ENCODE measurements at places on chromosomes 3 and 15. TPM values are rescaled to one million over a fixed set of nuclear protein-coding genes. Genes with fewer than 3 reads are reported as not detected.

- H3K27ac ChIP-seq: no peak overlapping the region
- no peaks in the 10 kb centered on the region for H3K4me1 ChIP-seq
- DNase-seq: no peak
- H3K4me3 ChIP-seq: no peak overlapping the region
- H3K27me3 ChIP-seq: peaks cover 2% of the 10 kb centered on the region
Measured at GRCh38 chr3:36714343-36715086, 49.8 kb downstream of the DCLK3 start.

DNA sequence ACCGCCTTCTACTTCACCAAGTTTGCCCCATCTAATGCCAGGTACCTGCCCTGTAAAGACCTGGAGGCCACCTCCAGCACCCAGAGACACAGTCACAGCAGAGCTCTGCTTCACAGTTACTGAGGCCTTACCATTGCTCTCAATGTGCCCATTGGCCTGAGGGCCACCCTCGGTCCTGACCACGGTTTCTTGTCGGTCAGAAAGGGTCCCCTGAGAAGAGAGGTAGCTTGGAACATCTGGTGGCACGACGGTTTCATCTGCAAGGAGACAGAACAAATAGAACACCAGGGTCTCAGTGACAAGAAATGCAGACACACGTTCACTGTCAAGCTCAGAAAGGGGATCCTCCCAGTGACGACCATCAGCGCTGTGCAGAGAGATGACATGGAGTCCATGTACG is 118.7 kb downstream of the LRIG1 start:
- DNase-seq: no peak
- no peaks in the 10 kb centered on the region for H3K27me3 ChIP-seq
- H3K36me3 ChIP-seq: peaks cover 86% of the 10 kb centered on the region

- H3K36me3 ChIP-seq: no peaks in the 10 kb centered on the region
- no peaks in the 10 kb centered on the region for H3K4me1 ChIP-seq
- H3K4me3 ChIP-seq: no peak overlapping the region
- H3K27me3 ChIP-seq: peaks cover 1% of the 10 kb centered on the region
Measured at GRCh38 chr3:194960446-194961032, 274.9 kb downstream of the FAM43A start.

GRCh38 chr3:142353571-142353970 is 94.3 kb downstream of the XRN1 start:
- no peak overlapping the region for H3K4me3 ChIP-seq
- H3K36me3 ChIP-seq: peaks cover 54% of the 10 kb centered on the region
- H3K4me1 ChIP-seq: no peaks in the 10 kb centered on the region
- no peak for DNase-seq
- H3K27ac ChIP-seq: no peak overlapping the region

DNA sequence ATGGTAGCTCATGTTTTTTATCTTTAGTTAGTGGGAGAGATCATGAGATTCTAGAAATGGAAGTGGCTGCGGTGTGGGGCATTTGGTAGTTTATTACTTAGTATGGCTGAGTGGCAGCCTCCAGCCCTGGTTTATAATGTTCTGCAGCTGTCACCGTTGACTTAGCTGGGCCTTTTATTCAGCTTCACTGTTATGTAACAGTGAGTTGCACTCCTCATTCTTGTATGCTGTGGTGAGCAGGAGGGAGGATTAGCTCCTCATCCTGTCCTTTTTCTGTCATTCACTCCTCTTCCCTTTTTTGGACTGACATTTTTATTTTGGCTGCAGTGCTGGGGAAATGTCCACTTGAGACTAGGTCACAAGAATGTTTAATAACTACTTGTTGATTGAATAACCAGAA is 29.5 kb downstream of the RAD54L2 start:
- no peak overlapping the region for H3K4me3 ChIP-seq
- peaks cover 10% of the 10 kb centered on the region for H3K4me1 ChIP-seq
- H3K27me3 ChIP-seq: no peaks in the 10 kb centered on the region
- DNase-seq: no peak

DNA sequence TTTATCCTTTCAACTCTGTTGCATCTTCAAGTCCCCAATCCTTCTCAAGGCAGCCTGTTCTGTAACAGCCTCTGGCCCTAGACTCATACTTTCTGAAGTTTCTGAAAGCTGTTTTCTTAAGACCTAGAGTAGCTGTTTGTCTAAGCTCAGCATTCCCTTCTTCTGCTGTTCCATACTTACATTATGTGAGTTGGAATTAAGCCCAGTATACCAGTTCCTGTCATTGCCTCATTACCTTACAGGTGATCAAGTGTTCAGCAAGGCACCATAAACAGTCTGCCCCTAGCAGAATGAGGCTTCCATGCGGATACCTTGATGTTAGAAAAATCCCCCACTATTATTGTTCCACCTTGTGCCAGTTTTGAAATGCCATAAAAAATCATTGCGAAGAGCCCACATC is 180.6 kb downstream of the PLCL2 start:
- no peak overlapping the region for H3K4me3 ChIP-seq
- no peak for DNase-seq
- H3K4me1 ChIP-seq: peaks cover 11% of the 10 kb centered on the region
- peaks cover 45% of the 10 kb centered on the region for H3K36me3 ChIP-seq

DNA sequence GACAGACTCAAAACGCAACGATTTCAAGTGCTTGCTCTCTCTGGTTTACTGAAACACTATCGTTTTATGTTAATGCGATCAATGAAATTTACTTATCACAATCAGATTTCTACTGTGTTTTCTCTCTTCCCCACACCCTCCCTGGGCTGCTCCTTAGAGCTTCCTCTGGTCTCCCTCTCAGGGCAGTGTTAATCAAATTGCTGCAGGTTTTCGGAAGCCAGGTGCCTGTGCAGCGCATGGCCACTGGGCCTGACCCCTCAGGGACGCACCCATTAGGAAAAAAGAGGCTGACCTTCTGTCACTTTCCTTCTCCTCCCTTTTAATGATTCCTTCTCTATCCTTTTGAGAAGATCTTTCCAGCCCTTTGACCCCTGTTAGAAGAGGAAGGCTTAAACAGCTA is 134.5 kb upstream of the ONECUT1 start:
- H3K27ac ChIP-seq: no peak overlapping the region
- no peaks in the 10 kb centered on the region for H3K36me3 ChIP-seq
- H3K4me3 ChIP-seq: no peak overlapping the region
- H3K4me1 ChIP-seq: no peaks in the 10 kb centered on the region
- peaks cover 1% of the 10 kb centered on the region for H3K27me3 ChIP-seq

DNA sequence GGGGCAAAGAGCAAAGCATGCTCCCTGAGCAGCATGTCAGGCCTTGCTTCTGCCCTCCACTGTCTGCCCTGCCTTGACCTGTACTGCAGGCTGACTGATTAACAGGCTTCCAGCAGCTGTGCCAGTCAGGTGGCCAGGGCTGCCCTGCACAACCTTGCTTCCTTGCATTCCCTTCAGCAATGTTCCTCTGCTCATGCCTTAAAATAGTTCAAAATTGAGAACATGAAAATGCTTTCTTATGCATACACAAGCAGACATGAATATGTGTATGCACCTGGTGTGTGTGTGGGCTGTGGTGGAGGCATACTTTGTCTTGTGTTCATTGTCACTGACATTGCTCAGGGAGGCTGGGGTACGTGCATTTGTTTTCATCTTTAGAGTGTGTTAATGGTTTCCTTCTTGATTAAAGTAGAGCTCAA is 1.2 kb upstream of the SLC22A13 start:
- no peak overlapping the region for H3K4me3 ChIP-seq
- H3K4me1 ChIP-seq: peaks cover 15% of the 10 kb centered on the region
- H3K36me3 ChIP-seq: peaks cover 8% of the 10 kb centered on the region
- no peaks in the 10 kb centered on the region for H3K27me3 ChIP-seq
- H3K27ac ChIP-seq: no peak overlapping the region
- DNase-seq: no peak

GABRR3 gene
- total RNA-seq: 0.05 TPM

ARMC8 gene
- 46.0 TPM for total RNA-seq

LRTM1 gene
- not detected for total RNA-seq

UROC1 gene
- total RNA-seq: not detected

GOLGA6L7 gene
- total RNA-seq: not detected

PIERCE2 gene
- total RNA-seq: not detected

SAXO2 gene
- total RNA-seq: 1.8 TPM

Data from activated CD4-positive, alpha-beta T cell treated with anti-CD3 and anti-CD28 coated beads, Interleukin-2, amount 10 ng/mL, durations not matched to agents 24 days and 14 days (primary cell).